ENCODE measurements at places on chromosomes 7 and 10.

DNA sequence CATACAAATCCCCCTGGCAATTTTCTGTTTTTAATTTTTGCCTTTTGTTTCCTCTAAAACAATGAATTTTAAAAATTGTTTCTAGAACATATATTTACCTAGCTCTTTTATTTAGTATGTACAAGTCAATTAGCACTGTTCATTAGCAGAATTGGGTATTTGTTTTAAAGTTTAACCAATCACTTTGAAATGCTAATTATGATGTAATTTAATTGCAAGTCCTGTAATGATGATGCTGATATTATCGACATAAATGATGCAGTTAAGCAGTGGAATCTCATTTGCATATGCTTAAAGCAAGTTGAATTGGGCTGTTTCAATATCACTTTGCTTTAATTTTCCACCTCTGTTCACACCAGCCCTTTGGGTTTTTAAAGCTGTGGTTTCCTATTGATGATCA is 2.7 kb downstream of the FOXP2 start:
- no peaks in the 10 kb centered on the region for H3K4me1 ChIP-seq
- no peak overlapping the region for H3K27ac ChIP-seq
- no peaks in the 10 kb centered on the region for H3K27me3 ChIP-seq
- no peak overlapping the region for H3K4me3 ChIP-seq

DNA sequence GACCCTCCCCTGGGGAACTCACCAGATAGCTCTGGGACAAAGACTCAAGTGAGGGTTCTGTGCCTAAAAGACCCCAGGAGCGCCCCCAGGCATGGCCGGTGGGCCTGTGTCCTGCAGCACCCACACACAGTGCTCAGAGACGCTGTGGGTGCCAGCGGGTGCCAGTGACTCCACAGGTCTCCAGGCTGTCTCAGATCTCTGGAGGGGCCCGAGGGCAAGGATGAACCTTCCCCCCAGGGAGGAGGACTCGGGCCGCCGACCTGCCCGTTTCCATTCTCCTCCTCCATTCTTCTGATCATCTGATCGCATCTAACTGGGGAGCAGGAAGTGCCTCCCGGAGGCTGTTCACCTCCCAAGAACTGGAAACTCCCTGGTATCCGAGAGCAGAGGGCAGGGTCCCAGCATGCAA is 980 bp downstream of the ADAM8 start:
- H3K4me1 ChIP-seq = peaks cover 52% of the 10 kb centered on the region
- no peak overlapping the region for H3K4me3 ChIP-seq
- H3K27ac ChIP-seq = no peak overlapping the region
- DNase-seq = no peak
- peaks cover 54% of the 10 kb centered on the region for H3K36me3 ChIP-seq

DNA sequence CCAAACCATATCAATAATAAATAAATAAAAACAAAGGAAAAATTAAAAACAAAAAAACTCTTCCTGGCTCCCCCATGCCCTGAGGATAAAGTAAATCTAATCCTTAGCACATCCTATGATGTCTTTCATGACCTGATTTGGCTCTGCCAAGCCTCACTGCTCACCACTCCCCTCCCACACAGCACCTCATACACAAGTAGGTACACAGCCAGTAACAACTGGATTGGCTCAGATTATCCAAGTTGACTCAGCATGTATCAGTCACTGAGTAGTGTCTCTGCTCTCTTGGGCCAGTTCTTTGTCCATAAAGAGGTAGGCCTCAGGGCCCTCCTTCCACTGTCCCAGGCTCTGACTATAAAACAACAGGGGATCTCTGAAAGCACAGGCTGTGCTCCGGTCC is 99.6 kb downstream of the STRA8 start:
- H3K27me3 ChIP-seq = peaks cover 18% of the 10 kb centered on the region
- H3K27ac ChIP-seq = no peak overlapping the region
- H3K36me3 ChIP-seq = no peaks in the 10 kb centered on the region
- H3K4me3 ChIP-seq = no peak overlapping the region

- no peaks in the 10 kb centered on the region for H3K27me3 ChIP-seq
- no peaks in the 10 kb centered on the region for H3K36me3 ChIP-seq
- H3K4me3 ChIP-seq = no peak overlapping the region
- no peak overlapping the region for H3K27ac ChIP-seq
- no peak for DNase-seq
- peaks cover 3% of the 10 kb centered on the region for H3K4me1 ChIP-seq
Measured at GRCh38 chr7:29484280-29484679, 79.4 kb upstream of the PRR15 start.

DNA sequence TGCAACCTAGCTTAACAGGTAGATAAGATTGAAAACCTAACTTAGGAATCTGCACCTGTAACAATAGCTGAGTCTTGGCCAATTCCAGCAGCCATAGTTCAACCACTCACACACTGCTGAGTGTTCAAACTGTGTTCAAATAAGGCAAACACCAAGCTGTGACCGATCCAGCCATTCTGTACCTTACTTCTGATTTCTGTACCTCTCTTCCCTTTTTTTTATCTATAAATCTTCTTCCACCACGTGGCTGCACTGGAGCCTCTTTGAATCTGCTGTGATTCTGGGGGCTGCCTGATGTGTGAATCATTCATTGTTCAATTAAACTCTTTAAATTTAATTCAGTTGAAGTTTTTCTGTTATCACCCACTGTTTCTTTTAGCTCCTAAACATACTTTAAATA is 15.7 kb upstream of the FOXL3 start:
- no peaks in the 10 kb centered on the region for H3K36me3 ChIP-seq

GRCh38 chr10:46002916-46003693 is 27.3 kb downstream of the NCOA4 start:
- H3K27me3 ChIP-seq = no peaks in the 10 kb centered on the region
- DNase-seq = no peak
- peaks cover 1% of the 10 kb centered on the region for H3K4me1 ChIP-seq
- no peak overlapping the region for H3K27ac ChIP-seq
- no peak overlapping the region for H3K4me3 ChIP-seq

- H3K36me3 ChIP-seq = peaks cover 3% of the 10 kb centered on the region
- H3K27ac ChIP-seq = no peak overlapping the region
- H3K4me3 ChIP-seq = peak overlapping the region; percentile 22
- DNase-seq = no peak
- H3K4me1 ChIP-seq = peaks cover 13% of the 10 kb centered on the region
Measured at GRCh38 chr7:30163231-30163894, 28.6 kb downstream of the MTURN start.

- DNase-seq = no peak
- no peak overlapping the region for H3K4me3 ChIP-seq
- H3K4me1 ChIP-seq = no peaks in the 10 kb centered on the region
- no peaks in the 10 kb centered on the region for H3K36me3 ChIP-seq
- no peak overlapping the region for H3K27ac ChIP-seq
- H3K27me3 ChIP-seq = no peaks in the 10 kb centered on the region
Measured at GRCh38 chr7:18059171-18059570, 31.5 kb upstream of the PRPS1L1 start.

DNA sequence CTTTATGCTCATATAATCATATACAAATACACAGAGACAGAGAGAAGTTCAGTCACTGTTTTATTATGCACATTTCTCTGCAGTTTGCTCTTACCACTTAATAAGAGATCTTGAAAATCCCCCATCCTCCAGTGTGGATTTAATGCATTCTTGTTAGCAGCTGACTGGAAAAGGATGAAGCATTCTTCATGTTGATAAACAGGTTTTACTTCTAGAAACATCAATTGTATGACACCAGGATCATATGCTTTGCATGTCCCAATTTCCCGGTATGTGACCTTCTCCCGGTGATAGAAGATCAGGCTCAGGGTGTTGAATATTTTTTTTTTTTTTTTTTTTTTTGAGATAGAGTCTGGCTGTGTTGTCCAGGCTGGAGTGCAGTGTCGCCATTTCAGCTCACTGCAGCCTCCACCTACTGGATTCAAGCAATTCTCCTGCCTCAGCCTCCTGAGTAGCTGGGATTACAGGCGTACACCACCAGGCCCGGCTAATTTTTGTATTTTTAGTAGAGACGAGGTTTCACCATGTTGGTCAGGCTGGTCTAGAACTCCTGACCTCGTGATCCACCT is 6.2 kb upstream of the CREB3L2 start:
- no peaks in the 10 kb centered on the region for H3K36me3 ChIP-seq
- H3K4me1 ChIP-seq = no peaks in the 10 kb centered on the region
- no peak overlapping the region for H3K27ac ChIP-seq
- H3K4me3 ChIP-seq = no peak overlapping the region
- no peak for DNase-seq
- H3K27me3 ChIP-seq = no peaks in the 10 kb centered on the region

Measured in mesenchymal stem cell (in vitro differentiated cells and primary cell).